Brain pericyte (primary cell): ENCODE measurements at places on chromosomes 4 and X.

DNA sequence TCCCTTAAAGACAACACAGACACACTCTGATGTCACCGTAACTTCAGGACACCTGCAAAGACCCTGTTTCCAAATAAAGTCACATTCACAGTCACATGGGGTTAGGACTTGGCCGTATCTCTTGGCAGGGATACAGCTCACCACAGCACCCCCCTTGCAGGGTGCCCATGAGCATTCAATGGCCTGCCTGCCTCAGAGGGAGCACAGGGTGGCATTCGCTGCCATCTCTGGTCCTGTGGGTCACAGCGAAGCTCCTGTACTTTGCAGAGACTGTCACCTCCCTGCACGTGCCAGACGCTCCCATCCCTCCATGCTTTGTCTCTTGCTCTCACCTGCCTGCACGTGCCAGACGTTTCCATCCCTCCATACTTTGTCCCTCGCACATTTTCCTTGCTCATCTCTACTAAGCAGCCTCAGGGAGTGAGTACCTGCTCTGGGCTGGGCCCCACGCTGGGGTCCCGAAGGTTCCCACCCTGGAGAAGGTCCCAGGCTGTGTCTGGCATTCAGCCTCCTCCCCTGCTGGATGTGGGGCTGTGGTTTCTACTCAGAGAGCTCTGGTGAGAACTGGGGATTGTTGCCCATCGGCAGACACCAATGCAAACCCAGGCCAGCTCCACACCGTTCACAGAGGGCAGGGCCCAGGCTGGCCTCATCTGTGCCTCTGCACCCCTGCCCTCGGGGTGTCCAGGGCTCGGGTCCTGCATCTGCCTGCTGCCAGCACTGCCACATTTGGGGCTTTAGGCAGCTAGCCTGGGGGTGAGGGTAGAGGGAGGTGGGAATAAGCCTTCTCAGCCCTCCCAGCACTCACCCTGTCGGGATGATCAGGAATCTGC, 15.8 kb downstream of the HTRA3 start:
- no peak for DNase-seq

DNA sequence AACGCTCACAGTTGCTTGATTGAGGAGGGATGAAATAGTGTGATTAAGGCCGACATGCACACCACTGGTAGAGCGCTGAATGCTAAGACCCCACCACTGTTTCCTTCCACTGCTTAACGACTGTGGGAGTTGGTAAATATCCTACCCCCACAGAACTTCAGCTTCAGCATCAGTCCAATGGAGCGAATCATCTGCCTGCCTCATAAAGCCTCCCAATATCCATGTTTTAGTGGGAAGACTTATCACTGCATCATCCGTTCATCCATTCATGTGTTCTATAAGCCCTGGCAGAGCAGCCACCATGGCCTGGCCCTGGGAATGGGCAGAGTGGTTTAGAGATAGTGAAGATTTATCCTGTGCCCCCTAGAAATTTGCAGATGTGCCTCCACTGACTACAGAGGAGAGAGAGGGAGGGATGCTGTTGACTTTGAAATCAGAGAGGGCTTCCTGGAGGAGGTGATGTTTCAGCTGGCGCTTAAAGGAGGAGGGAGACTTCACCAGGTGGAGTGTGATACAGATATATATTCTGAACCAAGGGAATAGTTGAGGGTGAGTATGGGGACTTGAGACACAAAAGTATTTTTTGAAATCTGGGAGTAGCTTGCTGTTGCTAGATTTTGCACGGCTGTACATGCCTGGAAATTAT, 71.9 kb upstream of the STX18 start:
- DNase-seq: no peak

GRCh38 chr4:165398570-165398969, 19.8 kb downstream of the CPE start:
- DNase-seq: peak; percentile 30

GRCh38 chrX:54494166-54494988, 1.7 kb downstream of the FGD1 start:
- DNase-seq: no peak

GRCh38 chrX:39629001-39629400, 468.8 kb downstream of the BCOR start:
- DNase-seq: no peak

- DNase-seq: no peak
Observed at GRCh38 chrX:53594354-53594753, 92.2 kb downstream of the HUWE1 start.

DNA sequence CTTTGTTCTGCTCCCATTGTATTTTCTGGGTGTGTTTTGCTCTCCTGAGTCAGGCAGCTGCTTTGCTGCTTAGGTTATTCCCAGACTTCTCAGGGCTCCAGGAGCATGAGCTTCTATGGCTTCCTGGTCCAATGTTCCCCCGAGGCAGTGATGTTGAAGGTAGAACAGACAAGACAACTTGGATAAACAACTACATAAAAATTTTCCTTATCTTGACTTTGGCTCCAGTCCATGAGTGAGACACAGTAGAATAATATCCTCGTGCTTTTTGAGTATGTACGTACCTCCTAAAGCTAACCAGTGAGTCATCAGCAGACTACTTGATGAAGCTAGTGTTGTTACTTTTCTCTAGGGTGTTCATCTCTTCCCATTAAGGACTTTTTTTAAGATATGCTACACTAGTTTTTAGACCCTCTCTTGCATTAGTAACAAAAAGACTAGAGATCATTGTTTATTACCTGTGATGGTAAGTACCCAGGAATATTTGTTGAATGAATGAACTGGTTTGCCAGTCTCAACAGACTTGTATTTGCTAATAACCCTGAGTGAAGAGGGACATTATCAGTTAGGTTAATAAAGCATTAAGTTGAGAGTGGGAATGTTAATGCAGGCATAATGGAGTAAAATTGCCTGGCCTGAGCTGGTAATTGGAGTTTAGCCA, 131.9 kb downstream of the FHIP1A start:
- peak; percentile 86 for DNase-seq

- DNase-seq: peak; percentile 46
Observed at GRCh38 chr4:13656569-13657405, 29.3 kb upstream of the BOD1L1 start.

DNA sequence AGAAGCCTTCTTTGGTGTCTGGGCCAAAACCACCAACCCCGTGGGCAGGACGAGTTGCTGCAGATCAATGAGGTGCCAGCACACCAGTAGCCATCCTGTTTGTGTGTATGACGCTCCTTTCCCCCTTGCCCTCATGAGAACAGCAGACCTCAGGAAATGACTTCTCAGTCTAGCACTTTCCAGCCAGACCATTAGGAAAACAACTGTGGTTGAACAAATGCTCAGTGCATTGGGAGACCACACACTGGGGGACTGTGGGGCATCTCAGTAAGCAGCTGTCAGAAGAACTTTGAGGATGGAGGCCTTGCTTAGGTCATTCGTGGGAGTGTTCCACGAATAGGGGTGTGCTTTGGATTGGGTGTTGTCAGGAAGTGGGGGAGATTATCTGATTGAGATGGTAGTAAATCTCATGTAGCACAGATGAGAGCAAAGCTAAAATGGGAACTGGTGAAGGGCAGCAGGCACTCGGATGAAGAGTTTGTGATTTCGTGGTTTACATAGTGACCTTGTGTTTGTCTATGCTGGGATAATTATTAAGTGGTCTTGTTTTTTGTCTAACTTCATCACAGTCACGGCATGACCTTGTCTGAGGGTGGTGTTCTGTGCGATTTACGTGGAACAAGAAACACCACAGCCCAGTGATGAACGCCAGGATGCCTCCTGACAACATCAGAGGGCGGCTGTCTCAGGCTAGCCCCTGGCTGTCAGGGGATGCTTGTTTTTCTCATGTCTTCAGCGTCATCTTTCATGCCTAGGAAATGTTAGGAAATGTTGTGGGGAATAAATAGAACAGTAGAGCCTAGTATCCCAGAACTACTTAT, 70.1 kb downstream of the USP46 start:
- DNase-seq: peak; percentile 80

GRCh38 chr4:163600727-163601126, 106.2 kb downstream of the TMA16 start:
- no peak for DNase-seq

DNA sequence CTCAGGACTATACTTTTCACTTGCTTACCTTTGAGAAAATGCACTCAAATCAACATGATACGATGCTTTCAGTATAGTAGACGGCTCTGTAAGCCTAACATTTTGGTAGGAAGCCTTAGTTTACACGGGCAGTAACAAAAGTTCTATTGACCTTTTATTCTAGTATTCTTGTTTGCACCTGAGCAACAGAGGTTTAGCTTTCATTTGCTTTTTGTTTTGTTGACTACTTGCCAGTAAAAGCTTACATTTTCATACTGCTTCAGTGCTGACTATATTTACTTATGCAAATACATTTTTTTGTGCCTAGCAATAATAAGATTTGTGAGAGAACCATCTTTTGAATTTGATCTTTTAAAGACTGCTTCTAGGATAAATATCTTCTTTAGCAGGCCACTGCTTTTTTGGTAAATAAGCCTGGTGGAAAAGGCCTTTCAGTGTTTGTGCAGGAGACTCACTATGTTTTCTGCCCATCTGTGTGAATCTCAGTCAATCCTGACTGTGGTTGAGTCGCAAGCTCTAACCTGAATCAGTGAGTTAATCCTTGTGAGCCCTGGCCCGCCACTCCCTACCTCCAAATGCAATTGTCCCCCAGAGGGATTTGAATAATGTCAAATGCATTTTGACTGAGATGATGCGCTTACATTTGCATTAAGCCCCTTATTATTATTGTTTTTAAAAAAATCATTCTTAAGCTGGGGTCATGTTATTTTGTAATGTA, 21.9 kb downstream of the FHIP1A start:
- no peak for DNase-seq

DNA sequence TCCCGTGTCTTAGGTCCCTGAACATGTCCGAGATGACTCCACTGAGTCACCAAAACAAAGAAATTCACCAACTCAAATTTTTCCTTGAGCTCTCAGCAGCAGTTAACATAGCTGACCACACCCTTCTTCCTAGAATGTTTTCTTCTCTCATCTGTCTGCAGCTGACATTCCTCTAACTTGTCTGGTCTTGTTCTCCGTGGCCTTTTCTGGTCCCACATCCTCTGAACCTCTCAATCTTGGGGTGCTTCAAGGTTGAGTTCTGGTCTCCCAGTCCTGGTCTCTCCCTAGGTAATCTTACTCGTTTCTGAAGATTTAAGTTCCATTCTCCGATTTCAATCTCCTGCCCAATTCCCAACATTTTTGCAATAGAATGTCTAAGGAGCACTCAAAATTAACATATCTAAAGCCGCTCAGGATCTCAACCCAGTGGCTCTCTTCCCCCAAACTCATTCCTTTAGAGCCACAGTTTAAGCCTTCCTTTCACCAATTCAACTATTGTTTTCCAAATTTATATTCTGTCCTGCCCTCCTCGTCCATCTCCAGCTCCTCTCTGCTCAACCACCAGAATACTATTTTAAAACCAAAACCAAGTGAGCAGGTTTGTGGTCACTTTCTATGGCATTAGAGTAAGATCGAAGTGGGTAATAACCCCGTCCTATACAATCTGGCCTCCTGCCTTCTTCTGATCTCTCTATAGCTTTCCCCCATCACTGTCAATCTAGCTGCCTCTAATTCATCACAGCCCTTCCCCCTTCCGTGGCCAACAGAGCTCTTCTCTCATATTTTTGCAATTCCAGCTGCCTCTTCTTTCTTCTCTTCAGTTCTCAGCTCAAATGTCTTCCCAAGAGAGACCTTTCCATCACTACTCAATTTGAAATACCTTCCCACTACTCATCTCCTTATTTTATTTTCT, 1.2 kb downstream of the TRIML2 start:
- no peak for DNase-seq

DNA sequence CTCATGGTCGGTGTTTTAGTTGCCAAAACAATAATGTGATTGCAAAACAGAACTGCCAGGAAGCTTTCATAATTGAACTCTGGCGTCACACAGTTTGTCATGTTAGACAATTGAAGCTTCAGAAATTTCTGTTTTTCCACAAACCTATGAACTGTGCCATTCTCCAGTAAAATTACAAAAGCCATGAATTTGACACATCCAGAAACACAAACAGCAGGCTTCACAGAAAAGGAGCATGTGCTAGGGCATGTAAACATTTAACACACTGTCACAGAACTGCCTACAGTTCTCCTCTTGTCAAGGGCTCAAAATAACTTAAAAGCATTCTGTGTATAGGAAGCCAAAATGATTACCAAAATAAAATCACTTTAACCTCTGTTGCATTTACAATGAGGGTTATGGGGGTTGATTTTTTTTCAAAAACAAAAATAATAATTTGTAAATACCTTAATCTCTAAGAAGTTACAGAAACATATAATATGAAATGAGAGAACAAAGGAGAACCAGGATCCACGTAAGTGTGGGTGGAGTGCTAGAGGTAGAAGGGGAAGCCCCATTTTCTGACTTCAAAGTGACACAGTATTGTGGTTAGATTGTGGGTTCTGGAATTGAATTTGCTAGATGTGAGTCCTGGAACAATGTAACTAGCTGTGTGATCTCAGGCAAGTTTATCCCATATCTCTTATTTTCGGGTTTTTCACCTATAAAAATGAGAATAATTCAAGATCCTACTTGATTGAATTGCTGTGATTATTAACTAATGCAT, 295.0 kb downstream of the CENPC start:
- DNase-seq: no peak

DNA sequence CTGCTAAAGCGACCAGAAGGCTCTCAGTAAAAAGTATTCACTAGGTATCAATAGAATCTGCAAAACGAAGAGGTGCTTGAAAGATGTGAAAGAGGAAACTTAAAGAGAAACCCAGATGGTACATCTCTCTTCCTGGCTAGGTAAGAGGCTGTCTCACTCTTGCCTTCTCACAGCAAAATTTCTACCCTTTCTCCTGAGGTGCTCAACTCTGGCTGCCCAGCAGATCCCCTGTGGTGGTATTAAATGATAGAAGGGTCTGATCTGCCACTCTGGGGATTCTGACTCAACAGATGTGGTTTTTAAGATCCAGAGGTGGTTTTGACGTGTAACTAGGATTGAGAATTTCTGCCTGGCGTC, 14.9 kb upstream of the TSPAN5 start:
- DNase-seq: no peak

DNA sequence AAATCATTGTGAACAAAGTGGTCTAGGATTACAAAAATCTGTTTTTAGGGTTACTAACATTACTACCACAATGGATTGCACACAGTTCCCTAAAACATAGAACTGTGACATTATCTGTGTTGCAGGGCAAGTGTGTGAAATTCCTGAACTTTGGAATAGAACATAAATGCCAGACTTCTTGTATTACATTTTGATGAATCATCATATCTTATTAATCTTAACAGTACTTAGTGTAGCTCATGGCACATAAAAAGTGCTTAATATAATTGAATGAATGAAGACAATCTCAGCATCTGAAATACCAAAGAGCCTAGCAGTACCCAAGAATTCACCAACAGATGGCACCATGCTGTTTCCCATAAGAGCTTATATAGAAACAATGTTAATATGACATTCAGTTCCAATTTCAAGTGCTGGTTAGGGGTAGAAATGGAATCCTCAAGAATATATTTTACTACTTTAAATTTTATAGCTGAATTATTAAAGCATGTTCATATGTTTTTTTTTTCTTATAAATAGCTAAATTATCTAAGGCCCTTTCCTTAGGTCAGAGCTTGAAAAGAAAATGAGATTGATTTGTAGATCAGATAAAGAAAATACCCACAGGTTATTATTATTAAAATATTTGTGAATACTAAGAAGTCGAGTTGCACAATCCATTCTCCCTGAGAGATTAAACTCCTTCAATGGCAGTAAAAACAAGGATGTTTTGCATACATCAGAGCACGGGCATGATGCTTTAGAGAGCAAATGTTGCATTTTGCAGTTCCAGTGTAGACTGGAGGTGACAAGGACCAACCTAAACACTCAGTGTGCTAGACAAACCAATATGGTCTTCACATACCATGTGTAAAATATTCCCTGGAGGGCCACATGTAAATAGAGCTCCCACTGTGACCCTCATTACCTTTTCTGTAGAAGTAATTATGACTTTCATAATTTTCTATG, 25.7 kb upstream of the SHISA3 start:
- DNase-seq: no peak

- no peak for DNase-seq
Observed at GRCh38 chr4:90727938-90728337, 600.7 kb downstream of the CCSER1 start.
